ENCODE measurements at places on chromosomes 3 and 15. TPM values are rescaled to one million over a fixed set of nuclear protein-coding genes. Genes with fewer than 3 reads are reported as not detected.

The ST8SIA2 gene
- total RNA-seq = not detected

The GOLGA8R gene
- 6.2 TPM for total RNA-seq

The SLC24A5 gene
- total RNA-seq = not detected

DNA sequence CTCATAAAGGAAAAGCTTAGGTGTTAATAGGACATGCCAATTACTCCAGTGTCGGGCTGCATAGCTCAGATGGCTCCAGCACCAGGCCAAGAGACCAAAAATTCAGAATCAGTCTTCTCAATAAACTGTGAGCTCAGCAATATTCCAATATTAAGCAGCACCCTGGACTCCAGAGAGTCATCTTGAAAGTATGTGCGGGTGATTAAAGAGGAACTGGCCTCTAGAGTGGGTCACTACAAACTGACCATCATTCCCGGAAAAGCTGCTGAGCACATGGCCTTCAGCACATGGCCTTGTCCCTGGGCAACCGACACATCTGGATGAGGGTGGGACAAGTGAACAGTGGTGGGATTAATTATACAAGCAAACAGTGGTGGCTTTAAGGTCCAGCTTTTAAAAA, 59.0 kb downstream of the MAGI1 start:
- no peak for DNase-seq

DNA sequence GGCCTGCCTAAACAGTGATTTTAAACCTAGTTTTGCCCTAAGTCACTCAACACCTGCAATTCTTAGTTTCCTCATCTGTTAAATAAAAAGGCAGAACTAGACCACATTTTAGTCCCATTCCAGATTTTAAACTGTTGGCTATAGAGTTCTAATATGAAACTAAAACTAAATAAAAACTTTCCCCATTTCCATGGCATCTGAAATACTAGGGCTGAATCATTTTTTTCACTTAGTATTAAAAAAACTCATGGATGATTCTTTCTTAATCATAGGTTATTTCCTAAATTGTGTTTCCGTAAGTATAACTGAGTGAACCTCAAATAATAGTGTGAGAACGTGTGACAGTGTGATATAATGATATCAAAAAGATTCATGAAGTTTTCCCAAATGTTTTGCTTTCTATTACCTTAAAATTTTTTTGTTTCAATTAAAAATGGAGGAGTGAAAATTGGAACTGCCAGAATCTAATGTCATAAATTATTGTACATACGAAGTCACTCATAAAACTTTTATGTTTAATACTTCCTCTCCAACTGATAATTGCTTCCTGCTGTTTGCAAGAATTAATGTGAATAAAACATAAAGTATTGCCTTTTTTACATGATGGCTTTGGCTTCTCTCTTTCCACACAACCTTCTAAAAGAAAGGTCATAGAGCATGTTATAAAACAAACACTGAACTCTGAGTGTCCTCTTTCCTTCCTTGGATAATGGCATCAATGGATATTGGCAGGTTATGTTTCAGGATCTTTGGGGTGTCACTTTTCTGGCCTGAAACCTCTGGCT, 315.1 kb upstream of the MME start:
- DNase-seq = no peak

DNA sequence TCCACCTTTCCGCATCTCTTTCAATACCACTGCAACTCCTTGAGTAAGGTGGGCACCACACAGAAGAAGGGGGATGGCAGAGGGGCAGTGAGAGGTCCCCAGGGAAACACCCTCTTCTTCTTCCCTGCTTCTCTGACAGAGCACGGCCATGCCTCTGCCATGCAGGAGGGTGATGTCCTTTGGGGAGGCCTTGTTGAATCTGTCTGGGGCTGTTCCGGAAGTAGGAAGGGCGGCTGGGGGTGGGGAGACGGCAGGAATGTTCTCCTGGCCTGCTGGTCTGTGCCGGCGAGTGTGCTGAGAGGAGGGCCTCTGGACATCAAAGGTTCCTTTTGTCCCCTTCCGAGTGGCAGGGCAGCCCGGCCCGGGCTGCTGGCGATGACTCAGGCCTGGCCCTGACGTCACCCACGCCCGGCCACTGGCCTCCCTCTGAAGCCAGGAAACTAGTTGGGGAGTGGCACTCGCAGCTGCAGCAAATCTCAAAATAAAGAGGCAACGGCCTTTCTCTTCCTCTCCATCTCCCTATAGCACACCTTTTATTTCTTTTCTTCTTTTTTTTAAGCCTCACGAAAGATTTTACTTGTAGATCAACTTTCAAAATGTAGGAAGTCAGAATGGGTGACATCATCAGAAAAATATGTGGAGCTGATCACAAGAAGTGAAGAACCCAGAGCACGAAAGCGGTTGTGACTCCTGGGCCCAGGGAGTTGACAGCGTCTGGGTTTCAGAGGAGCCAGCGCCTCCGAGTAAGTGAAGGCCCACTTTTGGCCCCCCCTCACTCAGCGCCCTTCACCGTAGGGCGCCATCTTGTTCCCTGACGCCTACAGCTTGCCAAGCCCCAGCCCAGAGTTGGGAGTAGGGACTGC, at the start of gene ZBTB38:
TSS of gene ZBTB38 (plus strand) at position 443 of the 863 bp plus-strand sequence. CDS start 73,885 bp downstream, outside the sequence.
- DNase-seq = peak; percentile 83

DNA sequence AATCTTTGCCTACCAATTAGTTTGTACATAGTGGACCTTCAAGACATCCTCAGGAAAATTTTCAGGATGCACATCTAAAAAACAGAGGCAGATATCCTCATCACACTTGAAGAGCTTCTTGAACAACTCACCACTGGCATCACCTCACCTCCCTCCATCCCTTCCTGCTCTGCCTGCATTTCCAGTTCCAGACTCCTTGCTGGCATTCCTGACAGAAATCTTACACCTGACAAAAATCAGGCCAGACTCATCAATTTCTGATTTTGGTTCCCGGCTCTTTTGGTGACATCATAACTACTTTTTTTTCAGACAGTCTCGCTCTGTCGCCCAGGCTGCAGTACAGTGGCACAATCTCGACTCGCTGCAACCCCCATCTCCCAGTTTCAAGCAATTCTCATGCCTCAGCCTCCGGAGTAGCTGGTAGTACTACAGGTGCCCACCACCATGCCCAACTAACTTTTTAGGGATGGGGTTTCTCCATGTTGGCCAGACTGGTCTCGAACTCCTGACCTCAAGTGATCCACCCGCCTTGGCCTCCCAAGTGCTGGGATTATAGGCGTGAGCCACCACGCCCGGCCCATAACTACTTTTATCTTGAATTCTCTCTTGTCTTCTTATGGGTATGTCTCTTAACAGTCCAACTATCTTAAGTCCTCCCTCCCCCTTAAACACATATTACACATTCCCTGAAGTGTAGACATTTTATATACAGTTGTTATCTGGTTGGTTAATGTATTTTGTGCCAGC, 216.6 kb upstream of the IL12A start:
- DNase-seq = no peak

- peak; percentile 36 for DNase-seq
Measured at GRCh38 chr3:170499562-170500156, 81.0 kb downstream of the CLDN11 start.

GRCh38 chr3:137202941-137203340, 245.2 kb downstream of the IL20RB start:
- no peak for DNase-seq

DNA sequence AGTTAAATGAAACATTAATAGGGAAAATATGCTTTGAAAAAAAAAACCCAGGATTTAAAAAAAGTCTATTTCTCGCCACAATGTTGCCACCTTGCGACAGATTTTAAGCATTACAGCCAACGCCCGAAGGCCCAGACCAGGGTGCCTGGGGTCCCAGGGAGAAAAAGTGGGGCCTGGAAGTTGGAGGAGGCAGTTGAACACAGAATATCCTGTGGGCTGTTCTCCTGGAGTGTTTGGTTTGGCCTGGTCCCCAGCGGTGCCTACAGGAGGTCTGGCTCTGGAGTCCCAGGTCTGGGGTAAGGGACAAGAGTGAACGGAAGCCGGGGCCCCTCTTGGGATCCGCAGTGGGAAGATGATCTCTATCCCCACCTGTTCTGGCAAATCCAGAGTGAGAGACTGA, 3.4 kb downstream of the RNU6-1 start:
- DNase-seq = peak; percentile 57

GRCh38 chr3:30682434-30683155, 76.2 kb downstream of the TGFBR2 start:
- DNase-seq = no peak
